ENCODE measurements at places on chromosomes 2 and 18.

DNA sequence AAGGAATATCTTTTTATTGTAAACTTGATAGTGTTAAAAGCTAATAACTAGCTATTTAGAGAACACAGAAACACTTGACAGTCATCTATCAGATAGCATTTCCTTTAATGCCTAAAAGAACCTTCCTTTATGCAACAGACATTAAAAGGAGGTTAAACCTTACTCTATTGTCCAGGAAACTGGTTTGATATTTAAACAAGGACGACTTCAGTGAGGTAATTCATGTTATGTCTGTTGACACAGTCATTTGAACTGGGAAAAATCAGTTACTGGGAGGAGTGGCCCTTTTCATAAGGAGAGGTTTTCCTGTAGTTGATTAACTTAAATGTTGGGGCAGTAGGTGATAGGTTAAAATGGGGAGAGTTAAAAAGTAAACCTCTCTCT lies 6.7 kb downstream of the TGIF1 start:
- no peak for DNase-seq

DNA sequence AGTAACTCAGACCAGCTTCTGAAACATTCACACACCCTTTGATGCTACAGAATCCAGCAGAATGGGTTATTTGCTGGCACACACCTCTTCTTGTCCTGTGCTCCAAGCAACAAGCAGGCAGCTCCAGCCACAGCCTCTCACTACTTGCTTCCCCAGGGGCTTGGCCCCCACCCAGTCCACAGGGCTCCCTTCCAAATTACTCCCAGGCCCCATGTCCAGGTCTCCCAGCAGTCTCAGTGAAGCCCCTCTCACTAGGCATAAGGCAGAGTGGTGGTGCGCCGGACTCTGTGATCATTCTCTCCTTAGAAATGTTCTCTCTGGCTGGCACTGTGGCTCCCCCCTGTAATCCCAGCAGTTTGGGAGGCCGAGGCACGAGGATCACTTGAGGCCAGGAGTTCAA lies 25.9 kb downstream of the ITM2C start:
- no peak for DNase-seq

DNA sequence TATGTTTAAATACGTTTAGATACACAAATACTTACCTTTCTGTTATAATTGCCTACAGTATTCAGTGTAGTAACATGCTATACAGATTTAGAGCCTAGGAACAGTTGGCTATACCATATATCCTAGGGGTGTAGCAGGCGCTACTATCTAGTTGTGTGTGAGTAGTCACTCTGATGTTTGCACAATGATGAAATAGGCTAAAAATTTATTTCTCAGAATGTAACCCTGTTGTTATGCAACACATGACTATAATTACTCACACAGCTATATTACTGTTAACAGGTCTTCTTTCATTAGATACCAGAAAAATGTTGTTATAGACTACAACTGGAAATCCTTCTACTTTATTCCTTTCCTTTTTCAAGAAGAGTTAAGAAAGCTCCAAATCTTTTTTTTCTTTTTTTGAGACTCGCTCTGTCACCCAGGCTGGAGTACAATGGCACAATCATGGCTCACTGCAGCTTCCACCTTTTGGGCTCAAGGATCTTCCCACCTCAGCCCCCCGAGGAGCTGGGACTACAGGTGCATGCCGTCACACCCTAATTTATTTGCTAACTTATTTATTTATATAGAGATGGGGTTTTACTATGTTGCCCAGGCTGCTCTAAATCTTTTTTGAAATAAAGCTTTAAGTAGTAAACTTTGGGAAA lies 48.5 kb downstream of the C2orf74 start:
- DNase-seq, result no peak

DNA sequence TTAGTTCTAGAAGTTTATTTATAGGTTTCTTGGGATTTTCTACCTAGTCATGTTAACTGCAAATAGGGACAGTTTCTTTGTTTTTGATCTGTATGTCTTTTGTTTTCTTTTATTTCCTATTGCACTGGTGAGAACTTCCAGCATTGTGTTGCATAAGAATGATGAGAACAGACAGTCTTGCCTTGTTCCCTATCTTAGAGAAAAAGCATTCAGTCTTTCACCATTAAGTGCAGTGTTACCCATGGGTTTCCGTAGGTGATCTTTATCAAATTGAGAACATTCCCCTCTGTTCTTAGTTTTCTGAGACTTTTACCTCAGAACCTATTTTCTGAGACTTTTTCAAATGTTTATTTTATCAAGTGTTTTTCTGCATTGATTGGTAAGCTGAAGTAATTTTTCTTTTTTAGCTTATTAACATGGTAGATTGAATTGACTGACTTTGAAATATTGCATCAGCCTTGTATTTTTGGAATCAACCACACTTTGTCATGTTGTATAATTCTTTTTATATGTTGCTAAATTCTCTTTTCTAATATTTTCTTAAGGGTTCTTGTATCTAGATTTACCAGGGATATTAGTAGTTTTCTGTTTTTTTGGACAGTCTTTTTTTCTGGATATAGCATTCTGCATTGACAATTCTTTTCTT lies 17.2 kb downstream of the MFSD6 start:
- DNase-seq, result no peak

DNA sequence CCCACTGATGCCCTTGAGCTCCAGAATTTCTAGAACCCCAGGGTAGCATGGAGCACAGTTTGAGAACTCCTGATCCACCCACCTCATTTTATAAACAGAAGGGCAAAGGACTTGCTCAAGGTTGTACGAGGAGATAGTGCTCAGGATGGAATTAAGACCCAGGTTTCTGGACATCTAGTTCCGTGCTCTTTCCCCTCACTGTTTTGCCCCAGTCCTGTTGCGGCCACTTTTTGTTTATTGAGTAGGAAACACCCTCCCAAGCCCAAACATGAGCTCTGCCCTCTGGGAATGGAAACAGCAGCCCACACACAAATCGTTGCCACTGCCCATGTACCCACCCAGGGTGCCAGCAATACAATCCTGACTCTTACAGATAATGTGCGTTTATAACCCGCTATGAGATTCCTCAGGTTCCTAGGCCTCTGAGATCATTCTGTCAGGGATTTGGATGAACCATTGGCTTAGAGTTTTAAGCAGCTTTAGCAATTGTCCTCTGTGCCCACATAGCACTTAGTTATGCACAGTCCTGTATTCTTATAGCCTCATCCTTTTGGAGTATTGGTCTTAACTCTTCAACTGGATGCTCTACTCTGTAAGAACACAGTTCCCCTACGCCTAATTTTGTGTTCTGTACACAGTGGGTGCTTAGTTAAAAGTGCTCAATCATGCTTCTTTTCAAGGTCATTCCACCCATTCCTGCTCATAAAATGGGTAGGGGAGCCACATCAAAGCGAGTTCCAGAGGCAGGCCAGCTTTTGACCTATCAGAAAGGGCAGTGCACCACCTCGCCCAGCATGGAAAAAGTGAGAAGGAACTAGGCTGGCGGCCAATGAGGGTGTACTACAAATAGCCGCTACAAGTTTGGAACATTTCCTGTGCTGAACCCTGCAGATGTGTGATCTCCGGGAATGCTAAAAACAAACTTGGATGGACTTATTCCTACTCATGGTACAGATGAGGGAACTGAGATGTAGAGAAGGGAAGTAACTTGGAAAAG lies 60.3 kb upstream of the IGFBP2 start:
- no peak for DNase-seq

DNA sequence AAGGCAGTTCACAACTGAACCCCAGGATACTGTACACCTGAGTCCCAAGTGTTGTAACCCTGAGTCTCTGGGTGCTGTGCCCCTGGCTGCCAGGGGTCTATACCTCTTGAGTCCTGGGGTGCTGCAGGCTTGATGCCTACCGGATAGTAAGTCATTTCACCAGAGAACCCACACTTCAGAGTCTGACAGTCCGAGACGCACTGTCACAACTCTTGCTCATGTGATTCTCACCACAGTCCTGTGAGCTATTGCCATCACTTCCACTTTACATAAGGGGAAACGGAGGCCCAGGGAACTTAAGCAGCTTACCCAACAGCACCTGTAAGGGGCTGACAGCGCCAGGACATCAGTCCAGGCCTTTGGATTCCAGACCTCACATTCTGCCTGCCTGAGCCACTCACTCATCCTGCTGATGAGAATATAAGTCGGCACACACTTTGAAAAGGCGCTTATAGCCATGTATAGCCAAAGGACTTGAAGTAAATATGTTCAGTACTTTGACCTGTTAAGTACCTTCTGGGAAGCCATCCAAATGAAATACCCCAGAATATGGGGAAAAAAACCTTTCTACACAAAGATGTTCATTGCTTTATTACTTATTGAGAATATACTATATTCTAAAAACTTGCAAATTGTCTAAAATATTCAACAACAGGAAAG lies 180.7 kb upstream of the ID2 start:
- DNase-seq, result no peak

DNA sequence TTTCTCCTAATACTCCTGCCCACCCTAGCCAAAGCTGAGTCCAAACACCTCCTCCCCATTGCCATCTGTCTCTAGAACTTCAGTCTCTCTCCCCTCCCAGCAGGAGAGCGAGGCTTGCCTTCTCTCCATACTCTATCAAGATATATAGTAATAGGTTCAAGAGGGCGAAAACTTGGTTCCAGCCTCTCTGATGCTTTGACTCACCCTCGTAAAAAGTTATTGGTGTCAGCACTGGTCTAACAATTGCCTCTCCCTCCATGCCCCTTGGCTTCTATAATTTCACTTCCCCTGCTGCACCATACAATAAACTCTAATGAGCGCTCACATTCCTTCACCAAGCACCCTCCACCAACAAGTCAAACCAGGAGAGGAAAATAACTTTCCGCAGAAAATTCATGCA lies 797.3 kb downstream of the BCL11A start:
- DNase-seq, result no peak

- no peak for DNase-seq
Observed at GRCh38 chr18:45734944-45735343, 11.0 kb downstream of the SLC14A1 start.

DNA sequence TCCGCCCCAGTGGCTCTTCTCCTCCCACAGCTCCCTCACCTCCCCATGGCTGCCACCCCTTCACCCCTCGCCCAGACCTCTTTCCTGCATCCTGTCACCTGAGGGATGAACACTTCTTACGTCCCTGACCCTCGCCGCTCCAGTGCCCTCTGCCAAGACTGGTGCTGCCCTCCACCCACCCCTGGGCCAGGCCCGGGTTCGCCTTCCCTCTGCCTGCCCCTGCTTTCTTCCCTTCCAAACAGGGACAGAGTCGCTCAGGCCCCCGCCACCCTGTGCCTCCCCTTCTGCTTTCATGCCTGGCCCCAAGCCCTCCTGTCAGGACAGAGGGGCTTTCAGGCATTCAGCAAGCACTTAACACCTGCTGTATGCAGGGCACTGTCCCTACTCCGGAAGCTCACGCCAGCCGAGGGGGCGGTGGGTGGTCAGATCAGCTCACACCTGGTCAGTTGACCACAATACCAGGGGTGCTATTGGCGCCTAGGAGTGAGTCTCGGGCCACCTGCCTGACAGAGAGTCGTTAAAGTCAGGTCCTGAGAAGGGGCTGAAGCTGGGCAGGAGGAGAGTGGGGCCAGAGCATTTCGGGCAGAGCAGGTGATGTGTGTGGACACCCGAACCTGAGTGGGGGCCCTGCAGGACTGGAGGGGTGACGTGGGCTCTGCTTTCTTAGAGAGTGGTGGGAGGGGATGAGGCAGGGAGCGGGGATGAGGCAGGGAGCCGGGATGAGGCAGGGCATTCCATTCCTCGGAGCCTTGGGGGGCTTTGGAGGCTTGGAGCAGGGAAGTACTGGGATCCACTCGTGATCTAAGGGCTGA lies 26.0 kb upstream of the HPCAL1 start:
- DNase-seq, result no peak

- no peak for DNase-seq
Observed at GRCh38 chr2:240989451-240990265, 8.8 kb upstream of the SNED1 start.

DNA sequence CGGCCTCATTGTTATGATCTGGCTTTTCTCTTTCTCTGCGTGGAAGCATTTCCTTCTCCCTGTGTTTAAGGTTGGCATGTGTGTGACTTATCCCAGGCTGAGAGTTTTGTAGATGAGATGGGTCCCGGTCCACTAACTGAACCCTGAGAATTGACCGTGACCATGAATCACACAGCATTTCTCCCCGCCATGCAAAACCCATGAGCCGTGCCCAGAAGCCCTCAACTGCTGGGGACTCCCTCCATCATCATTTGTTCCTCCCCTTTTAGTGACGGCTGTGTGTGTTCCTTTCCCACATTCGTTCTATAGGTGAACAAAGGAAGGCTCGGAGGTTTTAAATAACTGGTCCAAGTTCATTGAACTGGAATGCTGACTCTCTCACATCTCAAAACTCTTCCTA lies 30.1 kb upstream of the TXNDC2 start:
- DNase-seq, result no peak

DNA sequence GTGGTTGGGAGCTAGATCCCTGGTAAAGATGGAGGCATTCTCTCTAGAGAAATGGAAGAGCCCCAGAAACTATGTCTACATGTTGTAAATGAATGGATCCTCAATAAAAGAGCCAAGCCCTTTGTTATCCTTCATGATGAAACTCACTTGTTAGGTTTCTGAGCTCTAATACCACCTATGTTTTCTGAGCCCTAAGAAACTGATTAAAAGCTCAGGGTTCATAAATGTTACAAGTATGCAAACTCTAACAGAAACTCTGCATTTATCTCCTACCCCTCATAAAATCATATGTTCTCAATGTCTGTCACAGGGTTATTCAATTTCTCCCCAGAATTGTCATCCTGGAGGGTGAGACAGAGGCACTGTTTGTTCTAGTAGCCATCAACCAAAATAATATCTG lies 18.0 kb upstream of the HNMT start:
- DNase-seq, result no peak

- no peak for DNase-seq
Observed at GRCh38 chr18:9655232-9655767, 40.9 kb upstream of the PPP4R1 start.

- DNase-seq, result no peak
Observed at GRCh38 chr18:13454363-13455150, 236.0 kb downstream of the LDLRAD4 start.

- DNase-seq, result no peak
Observed at GRCh38 chr2:112121682-112122254, 16.4 kb upstream of the FBLN7 start.

DNA sequence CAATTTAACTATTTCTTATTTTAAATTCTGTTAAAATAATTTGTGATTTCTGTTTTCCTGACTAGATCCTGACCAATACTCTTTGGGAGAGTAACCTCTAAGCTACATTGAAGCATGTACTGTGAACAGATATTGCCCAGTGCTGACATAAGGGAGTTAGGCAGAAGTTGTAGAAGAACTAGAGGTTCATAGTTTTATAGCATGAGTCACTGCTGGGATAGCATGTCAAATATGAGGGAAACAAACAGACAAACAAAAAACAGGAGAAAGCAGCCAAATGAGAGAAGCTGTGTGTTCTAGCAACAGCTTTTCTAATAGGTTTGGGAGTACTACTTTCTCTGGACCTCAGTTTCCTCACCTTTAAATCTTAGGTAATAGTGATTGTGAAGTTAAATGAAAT lies 72.4 kb downstream of the CERS6 start:
- DNase-seq, result no peak

GRCh38 chr18:53551868-53552426 lies 672.5 kb downstream of the MBD2 start:
- no peak for DNase-seq

DNA sequence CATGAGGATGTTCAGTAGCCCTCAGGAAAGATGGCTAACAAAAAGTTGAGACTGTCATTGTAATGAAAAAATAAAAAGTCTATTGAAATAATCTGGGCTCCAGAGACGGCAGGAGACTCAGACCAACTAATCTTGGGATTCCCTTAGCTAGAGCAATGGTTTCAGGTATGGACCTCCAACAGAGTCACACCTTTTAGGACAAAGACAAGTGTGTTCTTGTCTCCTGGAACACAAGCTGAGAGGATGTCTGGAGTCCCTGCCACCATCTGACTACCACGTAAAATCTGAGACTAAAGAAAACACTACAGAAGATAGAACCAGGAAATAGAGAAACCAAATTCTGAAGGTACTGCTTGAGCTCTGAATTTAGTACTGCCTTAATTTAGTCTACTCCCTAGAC lies 103.3 kb upstream of the RBBP8 start:
- DNase-seq, result no peak
